ENCODE measurements at places on chromosomes 5 and 9.

- no peak for DNase-seq
Observed at GRCh38 chr5:172274951-172275753, 8.4 kb downstream of the UBTD2 start.

DNA sequence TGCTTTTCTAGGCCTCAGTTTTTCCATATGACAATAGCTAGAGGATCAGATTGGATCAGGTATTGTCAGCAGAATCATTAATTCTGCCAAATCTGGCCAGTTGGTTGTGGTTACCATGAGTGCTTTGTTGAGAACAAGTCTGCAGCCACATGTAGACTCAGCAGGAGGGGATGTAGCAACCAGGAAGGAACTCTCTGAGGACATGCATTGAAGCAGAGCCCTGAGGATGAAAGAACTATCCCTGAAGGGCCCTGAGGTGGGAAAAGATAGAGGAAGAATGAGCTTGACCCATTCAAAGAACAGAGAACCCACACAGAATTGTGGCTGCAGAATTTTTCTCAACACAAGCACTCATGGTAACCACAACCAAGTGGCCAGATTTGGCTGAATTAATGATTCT is 60.1 kb upstream of the AFAP1L1 start:
- DNase-seq, result no peak

DNA sequence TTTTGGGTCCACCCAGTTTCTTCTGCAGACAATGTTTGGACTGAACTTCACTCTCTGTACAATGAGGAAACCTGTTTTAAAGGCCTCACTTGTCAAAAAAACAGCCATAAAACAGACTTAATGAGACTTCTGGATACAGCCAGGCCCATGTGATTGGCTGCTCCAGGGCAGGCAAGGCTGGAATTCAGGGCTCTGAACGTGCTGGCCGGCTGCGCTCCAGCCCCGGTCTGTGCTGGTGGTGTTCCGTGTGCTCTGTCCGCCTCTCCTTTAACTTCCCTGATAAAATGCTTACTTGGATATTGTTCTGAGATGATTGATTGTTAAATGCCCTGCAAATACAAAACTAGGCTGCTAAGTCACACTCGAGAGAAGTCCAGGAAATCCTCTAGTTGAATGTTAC is 131.2 kb upstream of the KLF4 start:
- DNase-seq, result no peak

- no peak for DNase-seq
Observed at GRCh38 chr5:54838843-54839242, 146.6 kb downstream of the ESM1 start.

DNA sequence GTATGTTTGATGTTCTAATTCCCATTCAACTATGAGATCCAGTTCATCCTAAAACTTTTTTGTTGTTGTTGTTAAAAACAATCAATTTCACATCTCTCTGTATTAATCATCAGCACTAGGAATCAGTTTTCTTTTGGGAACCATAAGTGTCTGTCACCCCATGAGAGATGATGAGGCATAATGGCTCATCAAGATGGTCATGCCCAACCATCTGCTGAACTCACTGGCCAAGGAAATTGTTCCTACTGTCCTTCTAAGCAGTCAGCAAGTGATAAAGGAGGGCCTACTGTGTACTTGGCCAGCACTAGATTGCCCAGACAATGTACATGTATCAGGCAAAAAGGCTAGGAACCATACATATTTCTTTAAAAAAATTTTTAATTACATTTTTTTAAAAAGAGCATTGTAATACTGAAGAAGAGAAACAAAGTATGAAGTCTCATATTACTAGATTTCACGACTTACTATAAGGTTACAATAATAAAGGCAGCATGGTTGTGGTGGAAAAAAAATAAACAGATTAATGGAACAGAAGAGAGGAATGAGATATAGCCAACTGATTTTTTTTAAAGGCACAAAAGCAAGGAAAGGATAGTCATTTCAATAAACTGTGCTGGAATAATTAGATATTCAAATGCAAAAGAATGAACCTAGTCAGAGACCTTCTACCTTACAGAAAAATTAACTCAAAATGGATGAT is 458.3 kb downstream of the SPOCK1 start:
- DNase-seq, result no peak

DNA sequence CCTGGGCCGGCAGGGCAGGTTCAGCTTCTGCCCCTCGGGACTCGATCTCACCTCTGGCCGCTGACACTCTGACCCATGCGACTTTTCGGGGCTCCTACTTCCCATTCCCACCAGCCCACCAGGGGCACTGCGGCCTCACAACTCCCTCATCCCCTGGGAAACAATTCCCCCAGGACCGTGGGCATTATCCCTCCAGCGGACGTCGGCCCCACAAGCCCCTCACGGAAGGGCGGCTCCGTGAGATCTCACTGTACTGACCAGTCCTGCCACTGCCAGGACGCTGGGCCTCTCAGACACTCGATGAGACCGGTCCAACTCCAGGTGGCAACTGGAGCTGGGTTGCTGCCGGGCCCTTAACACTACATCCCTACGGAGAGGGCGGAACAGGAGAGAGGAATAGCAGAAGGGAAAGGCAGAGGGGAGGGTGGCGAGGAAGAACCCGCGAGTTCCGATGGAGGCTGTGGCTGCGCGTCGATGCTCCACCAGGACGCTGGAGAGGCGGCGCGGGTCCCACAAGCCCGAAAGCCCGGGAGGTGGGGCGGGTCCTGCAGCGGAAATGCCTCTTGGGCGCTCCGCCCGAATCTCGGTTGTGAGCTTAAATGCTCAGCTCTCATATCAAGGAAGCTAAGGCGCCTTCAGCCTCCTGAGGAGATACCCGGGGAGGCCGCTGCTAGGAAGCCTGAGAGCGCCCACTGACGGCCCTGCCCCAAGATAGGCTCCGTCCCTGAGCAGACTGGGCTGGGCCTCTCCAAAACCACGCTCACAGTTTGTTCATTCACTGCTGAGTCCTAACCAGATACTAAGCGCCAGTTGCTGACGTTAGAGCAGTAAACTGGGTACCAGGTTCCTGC is 36.3 kb downstream of the VCP start:
- no peak for DNase-seq

DNA sequence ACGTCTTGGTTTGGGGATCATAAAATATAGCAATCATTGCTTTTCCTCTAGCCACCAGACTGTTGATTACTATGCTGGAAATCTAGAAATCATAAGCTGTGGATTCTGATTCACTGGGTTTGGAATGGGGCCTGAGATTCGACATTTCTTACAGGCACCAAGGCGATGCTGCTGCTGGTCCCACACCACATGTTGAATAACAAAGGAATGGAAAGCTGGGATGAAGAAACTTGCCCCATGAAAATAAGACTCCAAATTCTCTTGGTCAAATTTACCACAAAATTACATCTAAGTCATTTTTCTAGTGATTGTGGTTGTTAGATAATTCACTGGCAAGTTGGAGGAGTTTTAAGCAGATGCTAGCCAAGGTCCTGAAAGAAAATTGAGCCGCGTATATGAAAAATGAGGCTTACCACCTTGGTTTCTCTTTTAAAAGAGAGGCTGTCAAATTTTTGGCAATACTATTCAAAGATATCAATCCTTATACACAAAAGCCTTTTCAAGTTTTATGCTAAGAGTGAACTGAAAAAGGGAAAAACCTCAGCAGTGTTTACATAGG is 23.0 kb upstream of the MEIKIN start:
- DNase-seq, result no peak

DNA sequence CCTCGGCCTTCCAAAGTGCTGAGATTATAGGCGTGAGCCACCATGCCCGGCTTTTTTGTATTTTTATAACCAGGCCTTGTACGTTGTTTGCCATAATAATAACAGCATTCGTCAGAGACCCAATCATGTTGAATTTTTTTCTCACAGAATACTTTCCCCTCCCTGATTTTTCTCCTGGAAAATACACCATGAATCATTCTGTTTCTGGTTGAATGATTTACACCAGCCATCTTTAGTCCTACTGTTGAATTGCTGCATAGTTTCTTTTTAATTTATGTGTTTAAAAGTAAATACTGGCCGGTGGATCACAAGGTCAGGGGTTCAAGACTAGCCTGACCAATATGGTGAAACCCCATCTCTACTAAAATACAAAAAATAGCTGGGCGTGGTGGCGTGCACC is 3.5 kb downstream of the CNOT8 start:
- DNase-seq, result no peak

DNA sequence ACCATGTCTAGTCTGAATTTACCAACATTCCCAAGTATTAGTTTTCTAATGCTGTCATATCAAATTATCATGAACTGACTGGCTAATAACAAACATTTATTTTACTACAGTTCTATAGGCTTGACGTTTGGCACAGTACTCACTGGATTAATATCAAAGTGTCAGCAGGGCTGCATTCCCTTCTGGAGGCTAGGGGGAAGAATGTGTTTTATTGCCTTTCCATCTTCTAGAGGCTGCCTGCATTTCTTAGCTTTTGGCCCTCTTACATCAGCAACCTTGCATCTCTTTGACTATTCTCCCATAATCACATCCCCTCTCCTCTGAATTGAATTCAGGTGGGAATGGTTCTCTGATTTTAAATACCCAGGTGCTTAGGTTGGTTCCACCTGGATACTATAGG is 84.7 kb downstream of the EDIL3 start:
- no peak for DNase-seq

Data from SIG-M5 (cell line).